ENCODE measurements at places on chromosomes 16 and 17.

DNA sequence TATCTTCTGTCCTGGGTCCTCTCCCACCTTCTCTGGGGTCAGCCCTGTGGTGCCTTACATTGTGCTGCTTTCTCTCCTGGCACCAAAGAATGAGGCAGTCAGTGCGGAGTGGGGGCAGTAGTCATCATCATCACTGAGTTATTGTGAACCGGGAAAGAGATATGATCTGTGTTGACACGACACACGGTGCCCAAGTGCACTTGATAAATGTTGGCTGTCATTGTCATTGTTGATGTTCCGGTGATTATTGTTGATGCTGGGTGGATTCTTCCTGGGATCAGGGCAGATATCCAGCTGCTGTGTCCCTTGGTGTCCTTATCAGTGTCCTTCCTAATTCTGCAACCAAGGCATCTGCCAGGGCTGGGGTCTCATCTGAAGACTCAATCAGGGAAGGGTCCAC is 121.7 kb downstream of the ABCC6 start:
- no peak for DNase-seq

DNA sequence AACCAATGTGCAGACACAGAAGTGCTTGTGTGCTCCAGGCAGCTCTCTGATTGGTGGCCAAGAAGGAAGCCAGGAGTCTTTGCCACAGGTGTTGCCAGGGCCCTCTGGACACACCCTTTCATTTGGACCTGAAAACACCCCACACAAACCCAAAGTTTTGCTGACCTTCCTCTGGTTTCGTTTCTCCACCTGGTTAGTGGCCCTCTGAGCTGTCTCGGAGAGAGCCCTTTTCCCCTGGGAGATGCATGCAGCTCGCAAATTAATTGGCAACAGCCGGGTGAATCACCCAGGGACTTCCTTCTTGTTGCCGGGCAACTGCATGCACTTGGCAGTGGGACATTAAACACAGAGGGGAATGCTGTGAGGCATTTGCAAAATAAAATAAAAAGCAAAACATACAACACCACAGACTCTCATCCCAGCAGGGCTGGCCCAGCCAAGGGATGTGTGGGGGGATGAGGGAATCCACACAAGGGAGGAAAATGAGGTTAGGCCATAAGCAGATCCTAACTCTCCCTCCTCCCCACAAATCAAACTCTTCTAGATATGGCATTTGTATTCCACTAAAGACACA is 286.6 kb downstream of the SOX9 start:
- DNase-seq: no peak

DNA sequence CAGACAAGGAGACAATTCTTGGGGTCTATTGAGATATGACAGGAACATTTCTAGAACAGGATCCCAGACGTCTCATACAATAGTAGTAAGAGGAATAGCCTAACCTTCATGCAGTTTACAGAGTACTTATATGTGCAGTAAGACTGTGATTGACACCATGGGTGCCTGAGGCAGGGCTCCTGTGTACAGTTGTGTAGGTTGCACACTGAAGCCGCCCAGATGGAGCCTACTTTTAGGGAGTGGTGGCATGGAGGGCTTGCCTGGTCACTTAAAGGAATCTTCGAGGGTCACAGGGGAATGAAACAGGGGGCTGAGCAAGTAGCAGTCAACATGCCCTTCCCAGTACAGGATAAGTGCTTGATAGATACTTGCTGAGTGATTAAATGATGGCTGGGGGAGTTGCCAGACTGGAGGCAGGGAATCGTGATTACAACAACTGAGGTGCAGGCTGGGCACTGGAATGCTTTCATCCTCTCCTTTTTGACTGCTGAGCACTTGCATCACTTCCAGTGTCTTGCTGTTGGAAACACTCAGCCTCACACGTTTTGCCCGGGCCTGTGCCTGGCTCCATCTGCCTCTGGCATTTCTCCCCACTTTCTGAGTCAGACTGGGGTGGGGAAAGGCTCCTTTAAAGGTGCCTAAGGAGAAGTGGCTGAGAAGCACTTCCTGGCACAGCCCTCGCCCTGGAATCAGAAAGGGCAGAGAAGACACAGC is 71.0 kb downstream of the COPRS start:
- no peak for DNase-seq

DNA sequence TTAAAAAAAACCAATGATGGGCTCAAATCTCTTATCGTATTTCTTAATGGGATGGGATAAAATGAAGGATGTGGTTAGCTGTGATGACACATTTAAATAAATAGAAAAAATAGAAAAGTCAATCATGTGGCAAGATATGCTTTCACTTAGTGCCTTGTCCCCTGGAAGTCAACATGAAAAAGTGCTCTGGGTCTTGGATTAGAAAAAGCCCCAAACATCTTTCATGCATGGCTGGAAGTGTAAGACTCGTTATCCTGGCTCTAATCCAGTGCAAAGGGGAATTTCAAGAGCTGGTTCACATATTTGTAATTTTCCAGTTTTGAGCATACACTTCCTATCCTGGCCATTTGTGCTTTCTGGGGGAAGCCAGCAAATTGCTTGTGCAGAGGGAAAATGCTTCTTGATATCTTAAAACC is 160.9 kb downstream of the MAP2K6 start:
- DNase-seq: no peak

DNA sequence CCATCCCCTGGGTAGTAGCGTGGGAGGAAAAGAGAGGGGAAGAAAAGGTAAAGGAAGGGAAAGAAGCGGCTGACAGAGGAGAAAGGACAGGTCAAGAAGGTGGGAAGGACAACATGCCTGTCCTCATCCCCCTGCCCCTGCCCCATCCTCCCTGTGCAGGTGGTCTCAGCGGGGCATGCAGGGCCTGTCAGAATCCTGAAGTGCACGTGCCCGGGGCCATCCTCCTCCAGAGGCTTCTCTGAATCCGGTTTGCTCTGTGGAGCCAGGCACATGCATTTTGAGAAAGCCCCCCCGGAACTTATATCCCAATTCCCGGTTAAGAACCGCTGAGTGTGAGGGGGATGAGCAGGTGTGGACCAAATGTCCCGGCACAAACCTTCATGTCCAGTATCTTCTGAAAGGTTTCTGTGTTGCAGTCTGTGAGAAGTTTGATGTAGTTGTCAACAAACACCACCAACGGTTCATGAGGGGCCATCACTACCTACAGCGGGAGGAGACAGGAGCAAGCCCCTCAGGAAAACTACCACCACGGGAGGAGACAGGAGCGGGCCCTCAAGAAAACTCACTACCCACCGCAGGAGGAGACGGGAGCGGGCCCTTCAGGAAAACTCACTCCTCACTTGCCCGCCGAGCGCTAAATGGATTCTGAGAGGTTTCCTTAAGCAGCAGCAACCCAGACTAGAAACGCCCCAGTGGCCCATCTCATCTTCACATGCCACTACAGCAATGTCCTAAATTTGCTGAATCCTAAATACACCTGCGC is 167.0 kb upstream of the RPH3AL start:
- no peak for DNase-seq

- DNase-seq: no peak
Observed at GRCh38 chr17:42514867-42515266, 21.2 kb upstream of the NAGLU start.

GRCh38 chr17:64780096-64781013 is 118.2 kb upstream of the SMURF2 start:
- peak; percentile 74 for DNase-seq

DNA sequence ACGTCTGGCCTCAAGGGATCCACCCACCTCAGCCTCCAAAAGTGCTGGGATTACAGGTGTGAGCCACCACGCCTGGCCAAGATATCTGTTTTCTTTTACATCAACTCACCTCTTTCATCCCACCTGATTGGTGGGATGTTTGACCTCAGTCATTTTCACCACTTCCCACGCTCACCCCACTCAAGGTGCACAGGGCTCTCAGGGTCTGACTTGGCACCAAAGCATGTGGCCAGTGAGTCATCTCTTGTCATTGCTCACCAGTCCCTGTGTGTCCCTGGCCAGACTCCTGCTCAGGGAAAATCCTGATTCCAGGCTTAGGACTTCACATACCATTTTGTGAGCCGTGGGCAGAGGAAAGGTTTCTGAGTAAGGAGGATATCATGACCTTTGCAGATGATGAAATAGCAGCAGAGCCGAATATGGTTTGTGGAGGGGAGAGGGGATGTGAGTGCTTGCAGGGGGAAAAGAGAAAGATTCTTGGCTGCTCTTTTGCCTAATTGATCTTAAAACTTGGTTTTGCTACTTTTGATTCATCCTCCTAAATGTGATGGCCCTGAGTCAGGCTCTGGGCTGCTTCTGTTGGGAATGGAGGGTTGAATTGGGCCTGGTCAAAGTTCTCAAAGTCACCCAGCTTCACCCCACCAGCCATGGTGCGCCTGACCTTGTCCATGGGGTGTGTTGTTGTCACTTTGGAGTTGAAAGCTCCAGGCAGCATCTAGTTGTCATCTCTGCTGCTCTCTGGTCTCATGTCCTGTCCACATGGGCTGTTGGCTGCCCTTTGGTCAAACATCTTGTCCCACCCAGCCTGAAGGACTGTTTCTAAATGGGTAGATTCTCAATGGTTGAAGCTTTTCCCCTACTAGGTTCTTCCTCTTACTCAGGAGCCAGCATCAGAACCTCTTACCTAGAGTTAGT is 6.0 kb upstream of the KCNH6 start:
- DNase-seq: no peak

GRCh38 chr17:66375121-66375520 is 72.7 kb downstream of the PRKCA start:
- DNase-seq: no peak

GRCh38 chr16:28562199-28562598 is 8.5 kb downstream of the SGF29 start:
- DNase-seq: no peak

DNA sequence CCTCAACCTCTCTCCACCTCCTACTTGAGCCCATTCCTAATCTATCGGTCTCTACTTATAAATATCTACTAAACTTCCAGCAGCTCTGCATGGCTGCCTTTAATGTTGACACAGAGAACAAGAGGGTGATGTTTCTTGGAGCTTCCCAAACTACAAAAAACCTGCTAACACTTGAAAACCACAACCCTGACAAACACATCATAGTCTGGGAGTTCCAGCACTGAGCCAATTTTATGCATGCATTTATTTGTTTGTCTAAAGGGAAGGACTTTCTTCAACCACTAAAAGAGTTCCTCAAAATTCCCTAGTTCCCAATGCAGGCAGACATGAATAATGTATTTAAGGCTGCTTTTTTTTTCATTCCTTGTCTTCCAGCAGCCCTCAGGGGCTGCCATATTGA is 331.8 kb upstream of the XYLT1 start:
- no peak for DNase-seq

All from T-helper 9 cell (primary cell).